Activated CD4-positive, alpha-beta T cell treated with anti-CD3 and anti-CD28 coated beads, Interleukin-2, amount 10 ng/mL, durations not matched to agents 7 days and 5 days (primary cell): ENCODE measurements at places on chromosomes 3 and 15.

- DNase-seq, result peak; percentile 94
These were observed 185.1 kb downstream of the GOLGA6L6 start for GRCh38 chr15:20356444-20356910.

DNA sequence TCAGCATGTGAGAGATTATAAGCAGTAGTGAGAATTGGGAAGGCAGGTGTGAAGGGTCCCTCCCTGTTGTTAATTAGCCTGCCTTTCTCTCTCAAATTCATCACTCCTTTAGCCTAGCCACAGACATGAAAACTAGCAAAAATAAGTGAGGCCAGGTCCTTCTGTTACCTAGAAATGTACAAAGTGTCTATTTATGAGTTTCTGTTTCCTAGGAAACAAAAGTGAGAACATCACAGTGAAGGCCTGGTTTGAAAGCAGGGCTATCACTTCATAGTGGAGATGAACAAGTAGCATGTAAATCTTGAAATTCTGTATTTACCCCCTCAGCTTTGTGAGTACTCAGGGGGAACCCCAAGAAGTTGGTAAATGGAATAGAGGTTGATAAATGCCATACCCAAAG is 78.2 kb upstream of the UMPS start:
- no peak for DNase-seq

DNA sequence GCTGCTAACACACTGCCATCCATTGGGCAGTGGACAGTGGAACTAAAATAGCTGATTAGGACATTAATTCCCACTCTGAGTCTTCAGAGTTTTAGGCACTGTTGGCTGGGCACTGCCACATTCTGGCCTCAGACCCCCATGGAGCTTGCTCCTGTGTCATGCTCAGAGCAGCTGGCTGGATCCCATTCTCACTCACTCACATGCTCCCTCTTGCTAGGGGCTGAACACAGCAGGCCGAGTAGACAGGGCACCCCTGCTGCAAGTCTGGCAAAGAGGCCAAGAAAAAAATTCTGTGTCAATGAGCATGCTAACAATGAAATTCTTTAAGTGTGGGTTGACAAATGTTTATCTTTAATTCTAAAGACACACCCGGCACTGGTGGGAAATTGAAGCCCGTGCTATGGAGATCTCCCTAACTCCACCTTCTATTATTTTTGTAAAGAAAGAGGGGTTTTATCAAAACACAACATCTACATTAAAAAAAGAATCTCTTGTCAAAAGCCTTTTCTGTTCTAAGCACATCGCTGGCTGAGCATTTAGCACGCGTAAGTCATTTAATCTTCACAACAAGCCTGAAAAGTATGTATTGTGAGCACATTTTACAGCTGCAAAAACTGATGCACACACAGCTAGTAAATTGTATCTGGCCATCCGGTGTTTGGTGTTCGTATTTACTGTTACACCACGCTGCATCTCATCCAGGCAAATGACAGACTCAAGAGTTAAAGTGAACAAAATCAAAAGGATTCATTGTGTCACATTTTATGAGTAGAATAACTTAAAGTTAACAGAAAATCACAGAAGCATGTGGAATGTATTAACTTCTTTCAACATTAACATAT is 362.1 kb downstream of the PLOD2 start:
- no peak for DNase-seq

DNA sequence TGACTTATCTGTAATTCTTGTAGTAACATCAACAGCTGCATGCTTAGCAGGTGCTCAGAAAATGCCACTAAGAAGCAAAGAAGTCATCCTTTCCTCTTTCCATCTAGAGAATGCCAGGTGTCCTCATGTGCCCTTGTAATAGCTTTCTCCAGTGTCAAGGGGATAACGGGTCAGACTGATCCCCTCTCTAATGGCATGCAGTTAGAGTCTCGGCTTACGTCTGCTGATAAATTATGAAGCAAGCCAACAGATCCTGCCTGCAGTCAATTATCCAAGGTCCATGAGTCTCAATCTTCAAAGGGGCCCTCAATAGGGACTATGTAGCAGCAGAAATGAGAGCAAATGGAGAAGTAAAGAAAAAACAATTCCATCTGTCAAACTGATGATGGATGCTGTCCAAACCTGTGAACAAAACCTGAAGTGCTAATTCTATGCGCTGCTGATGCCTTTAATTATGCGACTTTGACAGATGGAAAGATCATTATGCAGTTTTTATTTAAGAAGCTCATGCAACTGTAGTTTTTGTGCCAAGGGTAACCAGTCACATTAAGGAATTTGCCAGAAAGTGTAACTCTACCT is 162.8 kb upstream of the PEX5L start:
- DNase-seq, result no peak

DNA sequence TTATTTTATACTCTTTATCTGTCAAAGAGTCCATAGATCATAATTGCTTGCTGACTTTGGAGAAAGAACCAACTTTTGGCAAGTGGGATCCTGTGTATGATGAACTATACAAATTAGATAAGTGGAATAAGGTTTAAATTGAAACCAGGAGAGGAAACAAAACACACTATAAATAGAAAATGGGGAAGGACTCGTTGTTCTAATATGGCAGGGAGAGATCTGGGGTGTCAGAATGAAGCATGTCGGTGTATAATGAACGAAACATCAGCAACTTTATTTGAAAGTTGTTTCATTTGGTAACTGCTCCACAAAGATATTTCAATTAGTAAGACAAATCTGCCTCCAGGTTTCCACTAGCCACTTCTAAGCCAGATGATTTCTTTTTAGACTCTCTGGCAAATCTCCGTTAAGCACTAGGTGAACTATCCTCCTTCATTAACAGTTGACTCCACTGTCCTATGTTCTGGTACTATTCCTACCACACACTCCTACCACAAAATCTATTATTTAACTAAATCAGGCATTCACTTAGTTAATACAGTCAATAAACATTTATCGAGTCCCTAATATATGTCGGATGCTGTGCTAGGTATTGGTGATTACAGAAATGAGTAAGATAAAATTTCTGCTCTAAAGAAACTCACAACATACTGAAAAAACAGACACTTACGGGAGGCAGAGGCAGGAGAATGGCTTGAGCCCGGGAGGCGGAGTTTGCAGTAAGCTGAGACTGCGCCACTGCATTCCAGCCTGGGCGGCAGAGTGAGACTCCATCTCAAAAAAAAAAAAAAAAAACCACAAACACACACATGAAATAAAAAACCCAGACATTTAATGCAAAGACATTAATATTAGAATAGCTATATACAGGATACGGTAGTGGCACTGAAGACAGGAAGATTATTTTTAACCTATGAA is 20.1 kb downstream of the SLC15A2 start:
- no peak for DNase-seq

GRCh38 chr3:50260027-50260941 is 8.7 kb upstream of the SEMA3B start:
- DNase-seq, result peak; percentile 82

DNA sequence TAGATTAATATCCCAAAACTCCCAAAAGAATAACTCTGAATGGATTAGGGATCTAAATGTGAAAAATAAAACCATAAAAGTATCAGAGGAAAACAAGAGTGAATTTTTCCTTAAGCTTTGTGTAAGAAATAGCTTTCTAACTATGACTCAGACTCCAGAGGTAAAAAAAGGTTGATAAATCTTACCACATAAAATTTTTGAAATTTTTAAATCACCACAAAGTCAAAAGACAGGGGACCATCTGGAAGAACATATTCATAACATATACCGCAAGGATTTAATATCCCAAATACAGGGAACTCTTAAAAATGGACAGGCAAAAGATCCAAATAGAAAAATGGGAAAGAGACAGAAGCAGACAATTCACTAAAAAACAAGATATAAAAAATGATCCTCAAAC is 145.0 kb downstream of the ARNT2 start:
- DNase-seq, result no peak

- no peak for DNase-seq
These were observed 141.6 kb downstream of the THRB start for GRCh38 chr3:24352893-24353553.

- no peak for DNase-seq
These were observed 56.7 kb upstream of the TSEN2 start for GRCh38 chr3:12427551-12427950.

DNA sequence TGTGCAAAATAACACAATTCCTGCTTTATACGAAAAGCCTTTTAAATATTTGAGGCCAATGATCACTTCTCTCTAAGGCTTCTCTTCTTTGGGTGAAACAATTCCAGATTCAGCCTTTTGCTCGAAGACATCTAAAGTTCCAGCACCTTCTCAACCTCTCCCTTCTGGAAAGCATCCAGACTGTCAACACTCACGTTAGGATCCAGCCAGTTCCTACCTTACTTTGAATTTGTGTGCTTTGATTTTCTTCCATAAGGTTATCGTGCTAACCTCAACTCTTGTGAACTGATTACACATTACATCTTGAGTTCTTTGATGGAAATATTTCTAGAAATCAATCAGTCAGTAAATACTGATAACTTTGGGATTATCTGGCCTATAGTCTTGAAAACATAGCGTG is 125.3 kb upstream of the ETV5 start:
- DNase-seq, result no peak

DNA sequence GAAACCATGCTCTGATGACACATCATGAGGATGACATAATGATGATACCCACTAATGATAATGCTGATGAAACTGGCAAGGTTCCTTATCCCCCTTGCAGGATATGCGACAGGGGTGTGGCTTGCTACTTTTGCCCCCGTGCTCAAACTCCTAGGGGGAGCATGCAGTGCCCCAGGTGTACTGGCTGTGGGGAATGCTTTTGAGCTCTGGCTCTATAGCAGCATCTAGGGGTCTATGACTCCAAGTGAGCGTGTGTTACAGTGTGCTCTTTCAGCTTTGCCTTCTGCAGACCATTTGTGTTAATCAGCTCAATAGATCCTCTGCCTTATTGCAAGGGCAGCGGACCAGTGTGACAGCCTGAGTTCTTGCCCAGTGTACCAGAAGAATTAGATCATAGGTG is 1239.5 kb downstream of the SI start:
- no peak for DNase-seq

- no peak for DNase-seq
These were observed 41.2 kb upstream of the PIAS1 start for GRCh38 chr15:68012911-68013310.

GRCh38 chr15:73284090-73284716 is 84.6 kb downstream of the HCN4 start:
- no peak for DNase-seq
